ENCODE measurements at places on chromosomes 1 and 21. TPM values are rescaled to one million over a fixed set of nuclear protein-coding genes. Genes with fewer than 3 reads are reported as not detected.

DNA sequence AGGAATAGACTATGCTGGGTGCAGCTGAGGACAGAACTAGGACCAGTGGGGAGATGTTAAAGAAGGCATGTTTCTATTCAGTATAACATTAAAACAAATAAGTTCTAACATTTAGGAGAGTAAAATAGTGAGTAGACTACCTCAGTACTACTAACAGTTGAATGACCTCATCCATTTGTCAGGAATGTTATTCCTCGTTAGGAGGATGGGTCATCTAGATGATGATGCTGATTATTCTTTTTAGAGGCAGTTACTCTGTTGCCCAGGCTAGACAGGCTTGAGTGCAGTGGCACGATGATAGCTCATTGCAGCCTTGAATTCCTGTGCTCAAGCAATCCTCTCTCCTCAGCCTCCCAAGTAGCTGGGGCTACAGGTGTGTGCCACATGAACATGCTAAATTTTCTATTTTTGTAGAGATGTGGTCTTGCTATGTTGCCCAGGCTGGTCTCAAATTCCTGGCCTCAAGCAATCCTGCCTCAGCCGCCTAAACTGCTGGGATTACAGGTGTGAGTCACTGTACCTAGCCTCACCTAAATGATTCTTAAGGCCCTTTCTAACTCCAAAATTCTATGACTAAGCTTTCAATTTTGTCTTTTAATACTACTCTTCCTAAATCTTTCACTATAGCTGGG, 9.3 kb downstream of the EEIG2 start:
- DNase-seq, result no peak

GRCh38 chr21:43866659-43867331, 1.8 kb downstream of the AGPAT3 start:
- no peak for DNase-seq

GRCh38 chr1:236281198-236281653, 532 bp downstream of the ERO1B start:
- no peak for DNase-seq

DNA sequence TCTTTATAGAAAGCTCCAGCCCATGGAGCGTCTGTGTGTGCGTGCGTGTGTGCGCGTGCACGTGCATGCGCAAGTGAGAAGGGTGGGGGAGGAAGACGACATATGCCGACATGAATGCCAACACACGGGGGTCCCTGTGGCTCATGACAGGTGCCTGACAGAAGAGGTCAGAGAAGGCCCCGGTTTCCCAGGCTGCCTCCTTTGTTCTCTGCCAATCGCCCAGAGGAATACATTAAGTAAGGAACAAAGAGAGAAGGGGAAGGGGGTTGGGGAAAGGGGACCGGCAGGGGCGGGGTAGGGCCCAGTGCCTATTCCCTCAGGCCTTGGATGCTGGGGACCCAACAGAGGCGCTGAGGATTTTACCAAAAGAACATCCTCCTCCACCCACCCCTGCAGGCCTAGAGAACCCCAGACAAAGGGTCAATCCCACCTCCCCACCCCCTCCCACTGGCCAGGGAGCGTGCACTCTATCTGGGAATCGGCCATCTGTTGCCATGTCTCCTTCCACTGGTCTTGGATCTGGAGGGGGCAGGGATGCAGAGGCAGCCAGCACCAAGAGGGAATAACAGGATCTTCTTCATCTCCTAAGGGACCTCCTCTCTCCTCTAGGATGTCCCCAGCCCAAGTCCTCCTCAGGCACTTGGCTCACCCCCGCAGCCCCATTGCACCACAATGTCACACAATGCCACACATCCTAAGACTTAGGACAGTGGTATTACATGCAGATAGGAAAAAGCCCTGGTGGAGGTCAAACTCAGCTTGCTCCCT, 39.4 kb downstream of the PIK3C2B start:
- no peak for DNase-seq

DNA sequence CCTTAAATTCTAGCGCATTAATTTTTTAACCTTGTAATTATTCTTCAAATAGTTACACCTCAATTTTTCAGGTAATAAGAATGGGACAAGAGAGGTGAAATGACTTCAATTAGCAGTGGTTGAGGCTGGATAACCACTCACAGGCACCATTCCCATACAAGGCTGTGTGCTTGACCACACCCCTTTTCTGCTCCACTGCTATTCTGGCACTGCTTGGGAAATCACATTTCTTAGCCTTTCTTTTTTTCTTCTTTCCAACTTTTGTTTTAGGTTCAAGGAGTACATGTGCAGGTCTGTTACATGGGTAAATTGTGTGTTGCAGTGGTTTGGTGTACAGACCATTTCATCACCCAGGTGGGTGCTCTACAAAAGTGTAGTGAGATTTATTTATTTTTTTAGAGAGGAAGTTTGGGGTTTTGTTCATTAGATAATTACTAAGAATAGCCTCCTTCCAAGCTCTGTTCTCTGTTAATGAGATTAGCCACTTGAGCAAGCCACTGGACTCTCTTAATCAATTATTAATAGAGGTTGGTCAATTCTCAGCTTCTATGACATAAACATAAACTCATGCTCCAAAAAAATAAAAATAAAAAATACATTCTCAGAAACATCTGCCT, 14.4 kb downstream of the ILDR2 start:
- no peak for DNase-seq

The C1orf185 gene
- not detected for total RNA-seq

The CLCA2 gene
- 0.35 TPM for total RNA-seq

The ST6GALNAC3 gene
- 12.4 TPM for total RNA-seq

The FMN2 gene
- 7.5 TPM for total RNA-seq

DNA sequence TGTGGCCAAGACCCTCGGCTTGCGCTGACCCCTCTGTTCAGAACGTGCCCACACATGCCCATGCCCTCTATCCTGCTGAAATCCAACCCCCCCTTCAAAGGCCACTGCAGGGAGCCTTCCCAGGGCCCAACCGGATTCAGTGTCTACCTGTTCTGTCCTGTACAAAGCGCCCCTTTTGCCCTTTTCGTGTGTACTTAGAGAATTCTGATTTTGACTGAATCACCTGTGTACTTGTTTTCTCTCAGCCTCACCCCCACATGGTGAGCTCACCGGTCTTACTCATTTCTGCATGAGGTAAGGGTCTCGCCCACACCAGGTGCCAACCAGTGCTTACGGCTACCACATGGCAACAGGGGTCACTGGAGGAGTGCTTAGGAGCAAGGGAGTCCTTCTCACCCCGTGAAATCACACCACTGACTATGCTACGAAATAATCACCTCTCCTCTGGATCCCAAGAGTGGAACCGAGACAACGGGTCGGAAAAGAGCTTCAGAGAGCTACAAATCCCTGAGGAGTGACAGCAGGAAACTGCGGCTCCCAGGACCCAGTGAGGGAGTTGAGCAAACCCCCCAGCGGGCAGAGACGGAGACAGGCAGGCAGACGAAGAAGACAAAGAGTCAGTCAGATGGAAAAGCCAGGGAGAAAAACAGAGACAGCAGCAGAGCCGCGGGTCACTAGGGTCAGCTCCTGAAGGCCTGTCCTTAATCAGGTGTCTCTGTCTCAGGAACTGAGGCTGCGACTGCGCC, 2.1 kb upstream of the S100A2 start:
- DNase-seq, result no peak

The S100A2 gene
- 3.9 TPM for total RNA-seq

- no peak for DNase-seq
These were observed 12.7 kb downstream of the MEF2D start for GRCh38 chr1:156487862-156488261.

Measured in glomerular endothelial cell (primary cell).